ENCODE measurements at places on chromosomes 1 and 21. TPM values are rescaled to one million over a fixed set of nuclear protein-coding genes. Genes with fewer than 3 reads are reported as not detected.

DNA sequence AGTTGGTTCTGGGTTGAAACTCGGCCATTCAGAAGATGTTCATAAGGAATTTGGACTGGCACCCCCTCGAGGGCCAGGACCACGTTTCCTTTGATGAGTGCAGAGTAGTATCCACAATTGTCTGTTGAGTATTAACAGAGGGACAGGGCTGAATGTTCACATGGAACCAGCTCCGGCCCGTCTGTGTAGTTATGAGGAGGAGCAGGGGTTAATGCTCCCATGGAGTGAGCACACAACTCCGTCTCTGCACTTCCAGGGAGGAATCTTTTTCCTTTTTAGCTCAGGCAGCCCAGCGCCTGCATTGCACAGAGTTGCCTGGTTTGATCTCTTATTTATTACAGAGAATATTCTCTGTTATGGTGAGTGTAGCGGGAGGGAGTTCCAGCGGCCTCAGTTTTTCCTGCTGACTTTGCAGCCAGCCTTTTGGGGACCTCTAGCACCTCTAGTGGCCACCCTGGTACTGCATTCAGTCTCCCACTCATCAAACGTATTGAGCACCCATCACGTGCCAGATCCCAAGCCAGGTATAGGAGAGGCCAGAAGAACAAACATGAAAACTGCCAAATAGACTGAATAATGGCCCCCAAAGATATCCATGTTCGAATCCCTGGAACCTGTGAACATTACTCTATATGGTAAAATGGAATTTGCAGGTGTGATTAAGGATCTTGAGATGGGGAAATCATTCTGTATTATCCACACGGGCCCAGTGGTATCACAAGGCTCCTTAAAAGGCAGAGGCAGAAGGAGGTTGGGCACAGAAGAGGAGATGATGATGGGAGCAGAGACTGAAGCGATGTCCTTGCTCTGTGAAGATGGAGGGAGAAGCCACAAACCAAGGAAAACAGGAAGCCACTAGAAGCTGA lies 167.7 kb upstream of the CSF3R start:
- H3K27me3 ChIP-seq, result peaks cover 13% of the 10 kb centered on the region
- H3K36me3 ChIP-seq, result no peaks in the 10 kb centered on the region

DNA sequence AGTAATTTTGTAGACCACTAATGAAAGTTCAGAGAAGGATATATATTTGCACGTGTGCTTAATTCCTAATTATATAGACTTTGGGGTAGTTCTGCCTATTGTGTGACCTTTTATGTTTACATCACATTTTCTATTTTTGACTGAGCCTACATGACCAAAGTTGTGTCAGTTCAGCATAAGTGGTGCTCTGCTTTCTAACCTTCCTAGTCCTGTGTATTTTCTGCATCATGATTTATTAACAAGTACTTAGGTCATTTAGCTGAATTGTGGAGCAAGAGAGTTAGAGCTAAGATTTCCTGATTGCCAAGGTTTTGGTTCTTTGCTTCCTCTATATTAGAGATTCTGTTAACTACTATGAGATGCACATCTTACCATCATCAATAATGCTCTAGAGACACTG lies 176.0 kb downstream of the C1orf21 start:
- H3K36me3 ChIP-seq, result no peaks in the 10 kb centered on the region
- H3K4me1 ChIP-seq, result peaks cover 11% of the 10 kb centered on the region
- H3K27me3 ChIP-seq, result no peaks in the 10 kb centered on the region
- no peak for DNase-seq

GRCh38 chr1:223175633-223176032 lies 32.6 kb upstream of the TLR5 start:
- H3K4me1 ChIP-seq, result no peaks in the 10 kb centered on the region
- no peak overlapping the region for H3K4me3 ChIP-seq
- no peak overlapping the region for H3K27ac ChIP-seq

DNA sequence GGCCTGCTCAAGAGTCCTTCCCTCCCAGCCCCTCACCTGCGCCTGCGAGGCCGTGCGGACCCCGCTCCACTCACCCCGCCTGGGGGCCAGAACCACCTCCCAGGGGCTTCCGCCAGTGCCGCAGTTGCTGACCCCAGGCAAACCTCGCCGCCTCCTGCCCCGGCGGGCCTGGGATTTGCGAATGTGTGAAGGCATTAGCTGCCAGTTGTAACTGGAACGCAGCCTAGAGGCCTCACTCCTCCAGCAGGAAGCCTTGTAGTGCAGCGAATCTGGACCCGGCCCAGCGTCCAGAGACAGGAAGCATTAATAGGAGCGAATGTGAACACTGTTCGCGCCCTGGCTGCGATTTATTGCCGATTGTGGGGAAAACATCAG lies 140.9 kb upstream of the ARHGEF16 start:
- H3K36me3 ChIP-seq, result no peaks in the 10 kb centered on the region
- peak overlapping the region; percentile 99 for H3K27ac ChIP-seq
- DNase-seq, result no peak
- H3K4me1 ChIP-seq, result peaks cover 36% of the 10 kb centered on the region
- H3K4me3 ChIP-seq, result peak overlapping the region; percentile 38
- no peaks in the 10 kb centered on the region for H3K27me3 ChIP-seq

DNA sequence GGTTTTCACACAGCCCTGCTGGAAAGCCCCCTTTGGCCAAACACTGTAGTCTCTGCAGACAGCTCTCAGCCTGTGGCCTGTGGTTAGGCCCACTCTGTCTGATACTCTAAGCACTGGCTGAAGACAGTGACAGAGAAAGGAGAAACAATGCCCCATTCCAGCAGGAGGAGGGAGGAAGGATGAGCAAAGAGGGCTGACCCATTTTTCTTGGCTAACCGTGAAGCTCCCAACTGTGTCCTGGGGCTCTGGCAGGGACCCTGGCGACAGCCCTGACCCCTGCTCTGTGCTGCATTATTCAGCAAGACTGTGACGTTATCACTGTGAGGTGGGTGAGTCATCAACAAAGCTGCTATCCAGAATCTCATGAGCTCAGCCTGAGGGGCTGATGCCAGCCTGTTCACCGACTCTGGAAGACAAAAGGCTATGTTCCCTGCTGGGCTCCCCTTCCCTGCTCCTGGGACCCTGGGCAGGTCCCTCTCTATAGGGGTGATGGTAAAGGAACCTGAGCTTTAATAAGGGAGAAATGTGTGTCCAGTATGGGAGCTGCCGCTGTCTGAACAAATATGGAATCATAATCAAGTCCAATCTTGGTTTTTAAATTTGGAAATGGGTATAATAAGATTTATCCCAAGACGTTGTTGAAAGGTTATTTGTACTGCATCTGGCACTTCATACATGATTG lies 107.0 kb downstream of the RHOU start:
- no peak overlapping the region for H3K4me3 ChIP-seq
- no peak for DNase-seq
- H3K4me1 ChIP-seq, result peaks cover 22% of the 10 kb centered on the region
- H3K27me3 ChIP-seq, result no peaks in the 10 kb centered on the region

FLG2 gene
- total RNA-seq, result not detected

PLA2G2A gene
- not detected for total RNA-seq
